Cortex of kidney (tissue), 1 donor: ENCODE measurements at places on chromosomes 4 and X.

DNA sequence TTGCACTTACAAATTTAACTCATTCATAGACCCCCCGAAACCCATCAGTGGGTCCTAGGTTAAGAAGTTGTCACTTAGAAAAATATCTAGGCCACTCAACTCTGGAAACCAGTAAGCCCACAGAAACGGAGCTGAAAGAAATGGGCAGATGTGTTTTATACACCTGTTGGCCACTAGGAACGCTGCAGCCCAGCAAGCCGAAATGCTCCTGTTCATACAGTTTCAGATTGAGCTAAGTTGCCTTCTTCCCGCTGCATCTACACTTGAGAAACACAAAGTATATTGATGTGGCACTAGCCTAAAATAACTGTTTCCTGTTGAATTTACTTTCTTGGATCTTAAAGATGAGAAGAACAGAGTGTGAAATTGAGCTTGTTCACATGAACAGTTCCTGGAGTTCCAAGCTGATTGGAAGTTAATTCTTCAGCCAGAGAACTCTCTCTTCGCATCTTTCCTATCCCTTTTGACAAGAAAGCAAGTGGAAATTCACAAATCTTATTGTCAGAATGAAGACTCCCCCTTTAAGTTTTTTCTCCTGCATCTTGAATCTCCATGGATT lies 174.1 kb downstream of the RBMX2 start:
- no peak for DNase-seq

GRCh38 chrX:4909348-4909747 lies 1195.9 kb upstream of the PRKX start:
- DNase-seq: no peak

GRCh38 chr4:38582445-38582844 lies 81.6 kb upstream of the KLF3 start:
- no peak for DNase-seq

DNA sequence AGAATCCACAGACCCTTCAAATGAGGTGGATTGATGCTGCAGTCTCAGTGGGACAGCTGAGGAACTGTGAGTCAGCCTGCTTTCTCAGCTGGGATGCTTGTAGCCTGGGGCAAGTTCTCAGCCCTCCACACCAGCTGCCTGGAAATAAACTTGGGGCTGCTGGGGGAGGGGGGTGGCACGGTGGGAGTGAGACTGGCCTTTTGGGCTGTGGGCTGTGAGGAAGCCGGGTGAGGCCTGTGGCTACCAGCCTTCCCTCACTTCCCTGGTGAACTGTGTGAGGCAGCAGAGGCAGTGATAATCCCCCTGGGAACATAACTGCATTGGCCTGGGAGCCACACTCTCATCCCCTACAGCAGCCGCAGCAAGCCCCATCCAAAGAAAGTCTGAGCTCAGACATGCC lies 114.5 kb upstream of the GUCY1A1 start:
- no peak for DNase-seq

DNA sequence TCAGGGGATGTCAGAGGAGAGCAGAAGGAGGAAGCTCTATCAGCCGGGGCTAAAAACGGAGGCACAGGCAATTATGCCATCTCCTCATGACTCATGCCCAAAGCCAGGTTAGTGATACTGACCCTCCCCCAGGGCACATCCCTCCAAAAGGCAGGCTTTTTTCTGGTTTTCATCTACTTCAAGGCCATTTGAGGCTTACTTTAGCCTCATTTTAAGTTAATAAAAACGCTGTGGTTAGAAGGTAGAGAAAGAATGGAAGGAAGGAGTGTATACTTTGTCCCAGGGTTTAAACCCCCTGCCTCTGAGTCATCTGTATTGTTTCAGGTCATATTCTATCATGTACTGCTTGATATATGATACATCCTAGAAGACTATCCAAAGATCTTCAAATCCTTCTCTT lies 89.7 kb upstream of the NDP start:
- no peak for DNase-seq

DNA sequence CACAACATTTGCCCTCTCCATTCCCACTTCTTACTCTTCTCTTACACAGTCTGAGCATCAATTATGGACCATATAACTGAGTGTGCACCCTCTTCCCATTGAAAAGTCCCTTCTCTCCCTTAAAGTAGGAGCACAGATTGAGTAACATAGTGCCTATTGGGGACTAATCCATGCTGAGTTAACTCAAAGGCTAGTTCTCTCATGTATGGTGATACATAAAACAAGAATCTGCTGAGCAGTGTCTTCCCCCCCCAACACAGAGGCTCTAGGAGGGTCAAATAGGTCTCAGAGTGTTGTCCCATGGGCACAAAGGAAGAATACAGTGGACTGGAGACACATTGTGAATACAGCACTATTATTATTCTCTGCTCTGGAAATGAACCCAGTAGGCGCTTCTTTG lies 274.6 kb upstream of the BOD1L1 start:
- no peak for DNase-seq

GRCh38 chr4:85607624-85608023 lies 132.7 kb downstream of the ARHGAP24 start:
- no peak for DNase-seq

- no peak for DNase-seq
Observed at GRCh38 chrX:153366878-153367538, 33.1 kb downstream of the ZNF275 start.

GRCh38 chrX:125405339-125405738 lies 85.7 kb downstream of the TEX13C start:
- DNase-seq: no peak

DNA sequence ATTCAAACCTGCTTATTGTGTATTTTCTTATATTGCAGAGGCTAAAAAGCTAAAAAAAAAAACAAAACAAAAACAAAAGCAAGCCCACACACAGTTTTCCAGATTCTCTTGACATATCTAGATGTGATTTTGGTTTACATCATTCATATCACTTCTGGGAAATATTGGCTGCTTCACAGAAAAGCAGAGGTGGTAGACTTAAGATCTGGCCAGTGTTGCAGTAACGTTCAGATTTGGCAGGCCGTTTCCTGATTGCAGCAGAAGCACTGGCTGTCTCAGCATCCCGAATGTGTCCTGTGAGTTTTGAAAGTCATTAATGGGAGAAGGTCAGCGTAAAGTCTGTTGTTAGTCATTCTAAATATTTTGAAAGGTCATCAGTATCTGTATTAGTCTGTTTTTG lies 2062.0 kb downstream of the ARAP2 start:
- DNase-seq: no peak

GRCh38 chrX:110588164-110588563 lies 207.5 kb downstream of the CHRDL1 start:
- DNase-seq: no peak

DNA sequence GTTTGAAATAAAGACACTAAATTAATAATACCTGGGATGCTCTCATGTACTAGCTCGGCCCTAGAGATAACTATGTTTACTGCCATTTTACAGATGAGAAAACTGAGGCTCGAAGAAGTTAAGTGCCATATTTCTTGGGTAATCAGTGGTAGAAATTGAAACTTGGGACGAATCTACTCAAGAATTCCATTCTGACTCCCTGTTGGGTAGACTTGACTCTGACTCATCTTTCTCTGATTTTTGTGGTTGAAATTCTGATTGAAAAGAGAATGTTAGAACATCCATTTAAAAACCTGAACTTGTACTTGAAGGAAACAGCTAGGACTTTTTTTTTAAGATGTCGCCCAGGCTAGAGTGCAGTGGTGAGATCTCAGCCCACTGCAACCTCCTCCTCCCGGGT lies 50.1 kb upstream of the NSUN7 start:
- DNase-seq: no peak

DNA sequence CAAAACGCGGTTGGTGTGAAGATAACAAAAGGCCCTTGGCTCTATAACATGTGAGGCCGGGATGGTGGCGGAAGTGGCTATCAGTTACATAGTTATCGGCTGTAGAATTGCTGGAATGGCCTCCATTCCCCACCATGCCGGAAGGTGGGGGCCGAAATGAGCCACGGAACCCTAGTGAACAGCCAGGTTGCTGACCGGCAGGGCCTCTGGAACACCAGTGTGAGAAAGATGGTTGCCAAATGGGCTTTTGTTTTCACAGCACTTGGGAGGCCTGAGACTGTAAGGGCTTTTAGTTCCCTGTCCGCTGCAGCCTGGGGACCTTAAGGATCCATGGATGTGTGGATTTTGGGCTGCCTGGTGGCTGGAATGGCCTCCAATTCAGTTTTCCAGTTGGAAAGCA lies 23.3 kb upstream of the ARX start:
- no peak for DNase-seq

GRCh38 chr4:185286571-185286970 lies 77.2 kb downstream of the SNX25 start:
- DNase-seq: no peak

GRCh38 chrX:1535241-1536041 lies 1.5 kb downstream of the P2RY8 start:
- no peak for DNase-seq
